Activated T-cell treated with anti-CD3 and anti-CD28 coated beads, Interleukin-2, amount 50 U/mL, for 24 hours (primary cell): ENCODE measurements at places on chromosomes 4 and X.

DNA sequence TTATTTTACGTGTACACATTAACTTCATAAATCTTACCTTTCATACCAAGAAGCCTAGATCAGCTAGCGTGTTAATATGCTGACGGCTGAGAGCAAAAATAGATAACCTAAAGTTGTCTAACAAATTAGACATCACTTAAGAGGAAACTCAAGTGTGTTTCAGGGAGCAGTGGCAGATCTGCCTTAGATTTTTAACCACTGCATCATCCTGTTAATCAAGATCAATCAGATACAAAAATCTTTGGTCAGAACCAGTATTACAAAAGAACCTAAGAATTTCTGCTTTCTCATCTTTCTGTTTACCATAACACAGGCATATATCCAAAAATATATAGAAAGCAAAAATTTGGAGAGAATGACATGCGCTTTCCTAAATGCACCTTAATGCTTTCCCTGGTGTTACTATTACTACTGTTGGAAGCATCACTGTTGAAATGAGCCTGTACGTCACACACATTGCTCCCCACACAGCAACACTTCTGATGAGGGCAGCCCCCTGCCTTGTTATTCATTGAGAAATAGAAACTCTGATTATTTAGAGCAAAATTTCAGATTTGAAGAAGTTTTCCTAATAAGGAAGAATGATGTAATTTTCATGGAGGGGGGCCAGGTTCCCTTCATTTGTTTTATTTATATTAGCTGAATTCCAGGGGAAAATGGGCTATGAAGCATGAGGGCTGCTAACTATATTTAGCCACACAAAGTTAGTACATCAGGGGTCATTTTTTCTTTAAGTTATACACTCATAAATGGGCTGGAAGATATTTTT, 152.3 kb downstream of the CBR4 start:
- no peak overlapping the region for H3K4me3 ChIP-seq
- no peaks in the 10 kb centered on the region for H3K36me3 ChIP-seq
- H3K27ac ChIP-seq, result no peak overlapping the region

GRCh38 chrX:120402369-120402768, 40.5 kb downstream of the ATP1B4 start:
- no peak overlapping the region for H3K27ac ChIP-seq
- no peak overlapping the region for H3K4me3 ChIP-seq
- no peak for DNase-seq

DNA sequence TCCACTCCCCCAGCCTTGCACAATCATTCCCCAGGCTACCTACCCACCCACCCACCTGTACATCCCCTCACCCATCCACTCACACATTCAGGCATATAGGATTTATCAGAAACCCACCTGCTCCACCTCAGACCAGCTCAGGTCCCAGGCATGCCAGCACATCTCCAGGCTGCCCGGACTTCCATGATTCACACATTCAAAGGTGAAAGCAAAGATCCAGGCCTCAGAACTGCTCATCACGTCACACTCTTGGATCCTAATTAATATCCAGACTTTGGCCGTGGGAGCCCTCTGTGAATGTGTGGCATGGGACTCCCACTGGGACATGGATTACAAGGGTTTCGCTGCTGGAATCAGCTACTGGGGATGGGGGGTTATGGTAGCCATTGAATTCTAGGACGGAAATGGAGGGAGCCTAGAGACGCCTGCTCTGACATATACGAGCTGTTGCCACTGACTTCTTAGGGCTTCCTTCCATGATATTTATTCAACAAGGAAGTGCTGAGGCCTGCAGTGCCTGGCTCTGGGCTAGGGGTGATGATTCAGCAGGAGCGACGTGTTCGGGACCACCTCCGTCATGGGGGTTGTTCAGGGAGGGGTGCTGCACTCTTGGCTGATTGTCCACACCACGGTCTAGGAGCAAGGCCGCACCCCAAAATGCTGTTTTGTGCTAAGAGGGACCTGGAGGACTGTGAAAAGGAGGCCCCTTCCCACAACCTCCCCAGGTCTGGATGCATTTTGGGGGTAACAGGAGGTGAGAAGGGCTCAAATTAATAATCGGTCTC, 56.9 kb upstream of the ADRA2C start:
- no peak overlapping the region for H3K4me3 ChIP-seq
- H3K36me3 ChIP-seq, result no peaks in the 10 kb centered on the region
- no peak overlapping the region for H3K27ac ChIP-seq
- no peak for DNase-seq
- no peaks in the 10 kb centered on the region for H3K4me1 ChIP-seq
- peaks cover 15% of the 10 kb centered on the region for H3K27me3 ChIP-seq

DNA sequence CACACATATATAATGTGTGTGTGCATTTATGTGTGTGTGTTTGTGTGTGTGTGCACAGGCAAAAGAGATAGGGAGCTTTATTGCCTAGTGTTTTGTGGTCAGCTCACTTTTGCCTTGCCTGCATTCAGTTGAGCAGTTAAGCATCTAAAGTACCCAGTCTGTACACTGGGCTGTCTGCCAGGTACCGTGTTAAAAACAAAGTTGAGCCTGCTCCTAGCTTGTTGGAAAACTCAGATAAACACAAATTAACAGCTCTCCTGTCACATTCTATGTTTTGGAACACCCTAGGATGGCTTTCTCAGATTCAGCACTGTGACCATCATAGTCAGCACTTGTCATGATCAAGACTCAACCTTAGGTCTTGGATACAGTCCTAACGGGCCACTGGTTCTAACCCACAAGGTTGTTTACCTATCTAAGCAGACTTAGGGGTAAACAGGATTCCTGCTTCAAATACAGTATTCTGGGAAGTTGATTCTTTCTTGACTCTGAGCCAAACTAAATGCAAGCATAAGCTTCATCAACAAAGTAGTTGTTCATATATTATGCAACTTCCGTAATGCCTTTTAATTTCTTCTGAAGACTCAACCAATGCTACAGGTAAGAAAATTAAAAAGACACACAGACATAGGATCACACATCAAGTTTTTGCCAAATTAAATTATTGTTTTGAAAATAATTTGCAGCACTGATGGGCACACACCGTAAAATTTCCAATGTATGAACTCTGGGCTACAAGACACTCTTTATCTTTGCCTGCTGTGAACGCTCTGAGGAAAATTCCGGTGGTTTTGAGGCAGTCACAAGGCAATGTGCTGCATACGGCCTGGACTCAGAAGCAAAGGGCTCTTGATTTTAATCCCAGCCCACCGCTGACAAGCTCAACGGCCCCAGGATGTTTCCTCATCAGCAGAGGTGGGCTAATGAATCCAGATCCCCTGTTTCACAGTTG, 11.3 kb upstream of the CD99 start:
- H3K4me1 ChIP-seq, result no peaks in the 10 kb centered on the region
- H3K4me3 ChIP-seq, result no peak overlapping the region
- no peaks in the 10 kb centered on the region for H3K27me3 ChIP-seq
- no peak overlapping the region for H3K27ac ChIP-seq
- no peak for DNase-seq

DNA sequence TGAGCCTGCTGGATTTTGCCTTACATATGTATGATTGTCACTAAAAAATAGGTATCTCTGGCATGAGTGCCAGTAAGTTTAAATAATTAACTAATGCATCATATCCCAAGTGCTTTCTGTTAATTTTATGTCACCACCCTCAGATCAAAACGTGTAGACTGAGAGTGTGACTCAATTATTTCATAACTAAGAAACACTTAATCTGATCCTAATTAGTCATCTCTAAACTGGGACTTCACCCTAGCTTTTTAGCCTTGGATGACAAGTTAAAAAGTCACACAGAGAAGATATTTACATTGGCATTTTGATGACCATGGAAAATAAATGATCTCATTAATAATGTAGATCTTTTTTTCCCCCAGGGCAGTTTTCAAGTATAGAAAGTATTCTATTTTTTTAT, 23.1 kb upstream of the SLC6A14 start:
- peaks cover 19% of the 10 kb centered on the region for H3K27me3 ChIP-seq
- no peaks in the 10 kb centered on the region for H3K4me1 ChIP-seq
- H3K36me3 ChIP-seq, result no peaks in the 10 kb centered on the region
- no peak overlapping the region for H3K27ac ChIP-seq

GRCh38 chr4:111717921-111718320, 427.3 kb upstream of the FAM241A start:
- H3K4me1 ChIP-seq, result no peaks in the 10 kb centered on the region
- H3K4me3 ChIP-seq, result no peak overlapping the region
- H3K36me3 ChIP-seq, result no peaks in the 10 kb centered on the region
- H3K27me3 ChIP-seq, result no peaks in the 10 kb centered on the region
- no peak for DNase-seq

DNA sequence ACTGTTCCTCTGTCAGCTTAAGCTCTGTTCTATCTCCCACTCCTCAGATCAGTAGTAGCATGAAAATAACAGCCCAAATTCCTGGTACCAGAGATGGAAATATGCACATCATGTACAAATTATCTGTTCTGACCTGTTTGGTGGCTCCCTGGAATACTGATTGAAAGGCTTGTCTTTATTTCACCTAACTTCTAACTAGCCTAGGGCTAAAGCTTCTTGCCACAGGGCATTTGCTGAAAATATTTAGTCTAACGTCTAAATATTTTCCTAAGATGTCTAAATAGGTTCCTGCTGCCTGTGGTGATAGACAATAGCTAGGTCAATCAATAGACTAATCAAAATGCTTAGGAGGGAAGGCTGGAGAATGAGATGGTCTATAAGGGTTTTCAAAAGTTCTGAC, 12.9 kb upstream of the PRMT9 start:
- H3K4me1 ChIP-seq, result no peaks in the 10 kb centered on the region
- H3K27ac ChIP-seq, result no peak overlapping the region
- no peaks in the 10 kb centered on the region for H3K36me3 ChIP-seq
- no peak for DNase-seq
- no peak overlapping the region for H3K4me3 ChIP-seq

GRCh38 chr4:133683967-133684366, 517.6 kb downstream of the PABPC4L start:
- no peak for DNase-seq
- H3K4me1 ChIP-seq, result no peaks in the 10 kb centered on the region
- H3K4me3 ChIP-seq, result no peak overlapping the region
- no peak overlapping the region for H3K27ac ChIP-seq

DNA sequence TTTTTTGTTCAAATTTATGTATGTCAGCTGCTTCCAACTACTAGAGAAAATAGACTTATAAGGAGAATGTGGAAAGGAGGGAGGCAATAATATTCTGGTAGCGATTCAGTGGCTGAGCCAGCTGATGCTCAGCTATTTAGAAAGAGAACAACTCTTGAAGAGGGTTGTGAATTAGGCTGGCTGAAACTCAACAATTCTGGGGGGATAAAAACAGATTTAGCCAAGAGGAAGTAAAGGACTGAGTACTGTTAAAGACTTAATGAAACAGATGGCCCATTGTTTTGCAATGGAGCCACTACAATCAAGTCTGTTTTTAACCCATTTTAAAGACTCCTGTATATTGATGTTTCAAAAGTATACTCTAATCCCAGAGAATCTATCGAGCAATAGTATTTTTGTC, 1058.9 kb downstream of the C4orf33 start:
- no peak overlapping the region for H3K27ac ChIP-seq
- H3K36me3 ChIP-seq, result no peaks in the 10 kb centered on the region
- H3K27me3 ChIP-seq, result no peaks in the 10 kb centered on the region
- DNase-seq, result no peak

GRCh38 chr4:159282944-159283343, 180.1 kb downstream of the RAPGEF2 start:
- no peak for DNase-seq
- H3K27ac ChIP-seq, result no peak overlapping the region
- H3K4me1 ChIP-seq, result peaks cover 5% of the 10 kb centered on the region
- H3K27me3 ChIP-seq, result no peaks in the 10 kb centered on the region
- no peak overlapping the region for H3K4me3 ChIP-seq

- DNase-seq, result no peak
- H3K27ac ChIP-seq, result no peak overlapping the region
- no peaks in the 10 kb centered on the region for H3K4me1 ChIP-seq
- peaks cover 49% of the 10 kb centered on the region for H3K36me3 ChIP-seq
Observed at GRCh38 chr4:139540632-139541031, 15.4 kb downstream of the SETD7 start.

GRCh38 chr4:80540785-80541469, 205.4 kb downstream of the CFAP299 start:
- peaks cover 22% of the 10 kb centered on the region for H3K27me3 ChIP-seq
- H3K36me3 ChIP-seq, result no peaks in the 10 kb centered on the region
- DNase-seq, result no peak
- H3K4me1 ChIP-seq, result peaks cover 41% of the 10 kb centered on the region
- H3K27ac ChIP-seq, result peak overlapping the region; percentile 73

- H3K27ac ChIP-seq, result no peak overlapping the region
- no peak for DNase-seq
- no peaks in the 10 kb centered on the region for H3K4me1 ChIP-seq
- H3K36me3 ChIP-seq, result no peaks in the 10 kb centered on the region
Observed at GRCh38 chr4:35818520-35818919, 425.8 kb downstream of the ARAP2 start.

GRCh38 chr4:77001907-77002306, 52.4 kb downstream of the SEPTIN11 start:
- peaks cover 60% of the 10 kb centered on the region for H3K36me3 ChIP-seq

DNA sequence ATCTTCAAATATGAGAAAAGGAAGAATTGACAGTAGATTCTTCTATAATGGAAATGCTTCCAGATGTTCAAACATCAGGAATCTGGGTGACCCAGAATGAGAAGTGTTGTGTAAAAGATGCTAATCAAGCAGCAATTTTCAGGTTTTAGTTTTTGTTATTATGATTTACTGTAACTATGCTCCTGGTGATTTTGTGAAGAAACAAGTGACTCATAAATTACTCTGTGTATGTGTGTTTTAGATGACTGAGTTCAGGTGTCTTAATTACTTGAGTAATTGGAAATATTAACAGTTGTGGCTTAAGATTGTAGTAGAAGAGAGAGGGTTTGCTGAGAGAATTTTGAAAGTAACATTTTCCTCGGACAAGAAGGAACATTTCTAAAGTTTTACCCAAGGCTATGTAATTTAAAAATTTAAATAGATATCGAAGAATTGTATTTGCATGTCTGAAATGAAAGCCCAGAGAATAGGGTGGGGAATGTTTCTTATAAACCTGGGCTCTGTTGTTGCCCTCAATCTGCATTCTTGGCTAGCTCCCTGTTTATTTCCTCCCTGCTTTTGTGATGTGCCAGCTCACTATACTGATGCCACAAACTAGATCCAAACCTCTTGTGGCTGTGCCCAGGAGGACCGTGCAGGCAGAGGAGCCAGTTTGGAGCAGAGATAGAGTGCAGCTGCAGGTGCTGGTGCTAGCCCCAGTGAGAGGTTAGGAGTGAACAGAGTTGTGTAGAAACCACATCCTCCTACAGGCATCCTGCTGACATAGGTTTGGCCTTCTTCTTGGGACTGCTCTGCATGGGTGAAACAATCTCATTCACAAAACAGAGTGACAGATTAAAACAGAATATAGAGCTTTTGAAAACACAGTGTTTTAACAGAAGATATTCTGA, 25.4 kb upstream of the TNIP3 start:
- peak overlapping the region; percentile 61 for H3K27ac ChIP-seq
- no peaks in the 10 kb centered on the region for H3K27me3 ChIP-seq
- no peaks in the 10 kb centered on the region for H3K36me3 ChIP-seq
- DNase-seq, result peak; percentile 47
- peak overlapping the region; percentile 46 for H3K4me3 ChIP-seq
